ENCODE measurements at places on chromosomes 1 and 21.

DNA sequence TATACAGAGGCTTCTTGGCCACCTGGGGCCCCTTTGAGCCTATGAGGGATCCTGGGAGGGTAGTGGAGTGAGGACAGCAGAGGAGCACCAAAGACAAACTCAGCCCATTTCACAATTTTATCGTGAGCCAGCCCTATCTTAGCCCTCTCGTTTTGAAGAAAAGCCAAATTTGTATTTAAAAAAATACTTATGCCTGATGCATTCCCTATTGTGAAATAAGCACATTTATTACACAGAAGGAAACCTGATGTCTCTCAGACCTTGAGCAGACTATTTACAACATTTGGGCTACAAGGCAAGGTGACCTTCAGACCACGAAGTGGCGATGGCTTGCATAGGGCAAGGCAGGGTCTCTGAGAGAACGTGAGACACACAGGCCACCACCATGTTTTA lies 41.3 kb upstream of the H6PD start:
- no peak for DNase-seq

DNA sequence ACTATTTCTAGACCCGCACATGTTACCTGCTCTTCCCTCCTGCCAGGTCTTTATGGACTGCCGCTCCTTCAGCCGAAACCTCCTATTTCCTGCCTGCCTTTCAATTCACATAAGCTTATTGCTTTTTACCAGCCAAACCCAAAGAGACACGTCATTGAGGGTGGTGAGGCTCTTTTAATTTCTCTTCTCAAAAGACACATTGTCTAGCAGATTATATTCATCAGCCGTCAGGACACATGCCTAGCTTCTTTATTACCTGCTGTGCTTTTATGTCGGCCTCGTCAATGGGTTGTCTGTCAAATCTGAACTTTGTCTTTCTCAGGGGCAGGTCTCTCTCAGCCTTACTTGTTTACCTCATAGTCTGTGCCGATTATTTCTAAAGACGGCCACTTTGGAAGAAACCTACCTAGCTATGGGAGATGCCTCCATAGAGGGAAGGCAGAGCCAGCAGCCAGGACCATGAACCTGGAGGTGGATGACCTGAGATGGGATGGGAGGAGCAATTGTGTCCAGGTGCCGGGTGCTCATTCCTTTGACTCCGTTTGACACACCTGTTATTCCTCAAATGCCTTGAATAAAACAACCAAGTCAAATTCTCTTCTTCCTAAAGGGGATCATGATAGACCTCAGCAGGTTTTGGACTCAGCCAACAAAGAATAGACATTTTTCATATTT lies 42.0 kb downstream of the ZBTB18 start:
- DNase-seq: no peak

DNA sequence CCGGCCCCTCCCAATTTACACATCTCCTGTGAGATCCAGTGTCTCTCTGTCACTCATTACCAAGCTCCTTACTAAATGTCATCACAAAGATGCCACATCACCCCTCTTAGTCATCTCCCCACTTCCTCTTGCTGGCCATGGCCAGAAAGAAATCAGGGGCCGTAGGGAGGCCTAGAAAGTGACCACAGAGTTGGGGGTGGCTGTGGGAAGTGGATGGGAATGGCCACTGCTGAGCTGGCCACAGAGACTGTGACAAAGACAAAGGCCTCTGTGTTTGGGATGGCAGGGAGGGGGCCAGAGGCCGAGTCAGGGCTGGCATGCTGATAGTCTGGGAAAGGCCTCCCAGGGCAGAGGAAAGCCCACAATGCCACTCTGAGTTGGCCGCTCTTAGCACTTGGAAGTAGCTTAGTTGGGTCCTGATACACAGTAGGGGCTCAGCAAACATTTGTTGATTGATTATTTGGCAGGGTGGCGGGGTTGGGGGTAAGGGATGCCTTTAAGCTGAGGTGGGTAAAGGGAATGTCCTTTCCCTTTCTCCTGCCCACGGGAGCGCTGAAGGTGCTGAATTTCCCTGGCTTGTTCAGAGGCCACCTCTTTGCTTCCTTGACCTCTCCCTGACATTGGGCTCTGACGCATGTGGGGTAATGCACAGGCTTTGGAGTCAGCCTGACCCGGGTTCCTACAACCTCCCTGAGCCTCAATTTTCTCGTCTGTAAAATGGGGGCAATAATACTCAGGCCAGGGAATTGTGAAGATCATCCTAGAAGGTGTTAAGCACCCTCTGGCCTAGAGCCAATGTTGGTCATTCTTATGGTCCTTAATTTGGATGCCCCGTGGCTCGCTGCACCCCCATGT lies 13.2 kb downstream of the NAV1 start:
- DNase-seq: no peak

DNA sequence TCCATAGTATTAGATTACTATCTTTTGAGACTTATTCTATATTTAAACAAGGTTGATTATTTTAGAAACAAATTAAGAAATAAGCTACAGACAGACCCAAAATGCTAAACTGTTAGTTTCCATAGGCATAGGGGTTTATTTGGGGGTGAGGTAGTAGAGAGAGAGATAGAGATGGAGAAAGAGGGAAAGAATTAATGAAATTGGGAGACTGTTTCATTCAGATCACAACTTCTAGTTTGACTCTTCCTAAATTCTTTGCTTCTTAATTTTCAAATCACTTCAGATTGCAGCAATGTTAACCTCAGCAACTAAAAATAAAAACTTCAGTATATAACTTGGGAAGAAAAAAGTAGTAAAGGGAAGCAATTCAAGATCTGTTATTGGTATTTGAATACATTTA lies 3.4 kb downstream of the JUN start:
- no peak for DNase-seq

DNA sequence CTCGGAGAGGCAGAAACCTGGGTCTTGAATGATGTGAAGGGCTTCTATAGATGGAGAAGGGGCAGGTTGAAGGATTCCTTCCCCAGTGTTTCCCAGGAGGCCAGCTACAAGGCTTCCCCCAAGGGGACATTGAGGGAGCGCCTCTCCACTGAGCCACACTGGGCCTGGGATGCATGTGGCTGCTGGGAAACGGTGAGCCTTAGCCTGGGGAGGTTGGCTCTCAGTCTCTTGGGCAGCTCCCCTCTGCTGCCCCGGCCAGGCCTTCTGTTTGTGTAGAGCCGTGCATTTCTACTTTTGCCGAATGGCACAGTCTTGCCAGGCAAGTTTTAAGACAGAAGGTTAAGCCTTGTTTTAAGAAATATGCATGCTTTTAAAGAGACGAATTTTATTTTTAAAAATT lies 254.4 kb upstream of the POU3F1 start:
- DNase-seq: no peak

DNA sequence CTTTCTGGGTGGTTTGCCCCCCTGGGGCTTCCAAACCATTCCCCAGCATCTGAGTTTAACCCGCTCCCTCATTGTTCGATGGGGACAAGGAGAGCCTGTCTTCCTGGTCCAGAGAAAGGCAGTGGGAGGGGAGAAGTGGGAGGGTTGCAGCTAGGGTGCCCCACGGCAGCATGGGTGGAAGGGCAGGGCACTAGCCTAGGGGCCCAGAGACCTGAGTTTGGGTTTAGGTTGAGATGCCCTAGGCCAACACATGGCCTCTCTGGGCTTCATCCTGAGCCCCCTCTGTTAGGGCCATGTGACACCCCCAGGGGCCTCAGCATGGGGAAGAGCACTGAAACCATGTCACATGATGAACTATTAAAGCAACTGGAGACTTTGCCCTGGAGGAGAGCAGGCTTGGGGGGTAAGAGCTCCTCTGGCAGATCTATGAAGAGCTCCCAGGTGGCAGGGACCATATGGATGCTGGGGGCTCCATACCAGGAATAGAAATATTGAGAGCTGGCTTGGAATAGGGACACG lies 9.7 kb upstream of the RUNX3 start:
- no peak for DNase-seq

- DNase-seq: no peak
These were observed 275.5 kb downstream of the RGS7 start for GRCh38 chr1:241081473-241081872.

DNA sequence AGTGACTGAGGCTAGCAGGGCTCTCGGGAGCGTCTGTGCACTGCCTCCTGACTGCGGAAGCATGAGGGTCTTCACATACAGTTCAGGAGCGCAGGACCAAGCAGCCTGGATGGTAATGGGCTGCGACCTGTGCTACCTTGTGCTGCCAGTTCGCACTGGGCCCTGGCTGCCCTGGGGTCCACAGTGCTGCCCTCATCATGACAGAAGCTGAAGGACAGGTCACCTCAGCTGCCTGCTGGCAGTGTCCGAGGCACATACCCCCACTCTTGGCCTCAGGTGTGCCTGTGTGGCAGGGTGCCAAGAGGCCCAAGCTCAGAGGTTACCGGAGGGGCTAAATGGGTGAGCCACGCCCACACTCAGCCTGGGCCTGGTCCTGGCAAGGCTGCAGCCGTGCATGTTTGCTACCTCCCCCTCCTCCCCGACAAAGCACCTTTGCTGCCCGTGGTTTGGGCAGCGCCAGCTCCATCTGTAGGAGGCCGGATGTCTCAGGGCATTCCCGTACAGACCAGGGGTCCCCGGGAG lies 4.4 kb downstream of the JMJD4 start:
- no peak for DNase-seq

DNA sequence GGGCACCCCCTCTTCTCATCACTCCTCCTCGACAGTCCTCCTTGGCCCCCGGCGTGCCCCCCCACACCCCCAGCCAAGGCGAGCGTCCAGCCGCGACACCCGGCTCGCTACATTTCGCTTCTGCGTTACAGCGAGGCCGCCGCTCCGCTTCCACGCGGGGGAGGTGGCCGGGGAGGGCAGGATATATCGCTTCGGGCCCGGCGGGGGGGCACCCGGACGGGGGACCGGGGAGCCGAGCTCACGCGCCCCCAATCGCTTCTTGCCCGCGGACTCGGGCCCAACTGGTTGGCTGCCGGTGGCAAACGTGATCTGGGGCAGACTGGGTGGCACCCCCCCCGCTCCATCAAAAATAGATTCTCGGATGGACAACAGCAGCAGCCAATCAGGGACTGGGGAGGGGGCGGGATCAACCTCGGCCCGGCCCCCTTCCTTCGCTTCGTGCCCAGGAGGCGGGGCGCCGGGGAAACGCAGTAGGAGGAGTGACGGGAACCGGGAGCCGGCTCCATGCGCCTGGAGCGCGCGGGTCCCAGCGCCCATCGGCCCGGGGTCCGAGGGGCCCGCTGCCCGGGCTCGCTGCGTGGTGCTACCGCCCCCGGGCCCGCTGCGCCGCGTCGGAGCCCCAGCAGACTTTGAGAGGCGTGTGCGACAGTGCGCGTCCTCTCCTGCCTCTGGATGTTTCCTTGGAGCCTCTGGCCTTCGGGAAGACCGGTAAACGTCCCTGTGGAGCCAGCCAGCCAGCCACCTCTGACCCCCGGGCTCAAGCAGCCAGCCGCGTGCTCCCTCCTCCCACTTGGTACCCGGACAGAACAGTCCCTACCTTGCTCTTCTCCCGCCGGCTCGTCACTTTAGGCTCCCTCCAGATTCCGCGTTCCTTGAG lies at the start of gene SLC41A1:
TSS of gene SLC41A1 (minus strand) at position 321 of the 877 bp plus-strand sequence. CDS start 2,757 bp downstream, outside the sequence.
- peak; percentile 95 for DNase-seq

- DNase-seq: no peak
These were observed 192.4 kb upstream of the PTGFR start for GRCh38 chr1:78298349-78298748.

DNA sequence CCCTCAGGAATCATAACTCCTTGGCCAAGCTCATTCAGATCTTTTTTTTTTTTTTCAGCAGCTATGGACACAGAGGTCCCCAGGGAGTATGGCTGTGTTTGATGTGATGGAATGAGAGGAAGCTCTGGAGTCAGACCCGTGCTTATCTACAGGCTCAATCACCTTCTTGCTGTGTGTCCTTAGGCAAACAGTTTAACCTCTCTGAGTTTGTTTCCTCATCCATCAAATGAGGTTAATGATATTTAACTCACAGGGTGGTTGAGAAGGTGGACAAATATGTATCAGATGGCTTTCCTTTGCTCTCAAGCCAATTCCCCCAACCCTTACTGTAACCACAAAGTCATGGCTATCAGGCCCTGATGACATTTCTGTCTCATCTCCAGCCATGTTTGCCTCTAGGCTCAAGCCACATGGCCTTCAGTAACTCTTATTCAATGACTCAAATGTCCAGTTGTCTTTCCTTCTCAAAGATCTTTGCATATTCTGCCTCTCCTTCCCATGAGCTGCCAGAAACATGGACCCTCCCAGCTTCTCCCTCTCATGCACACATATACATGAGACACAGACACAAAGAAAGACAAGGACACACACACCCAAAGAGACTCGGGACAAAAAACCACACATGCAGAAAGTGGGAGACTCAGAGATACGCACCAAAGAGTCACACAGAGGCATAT lies 303.5 kb upstream of the KAZN start:
- DNase-seq: no peak

DNA sequence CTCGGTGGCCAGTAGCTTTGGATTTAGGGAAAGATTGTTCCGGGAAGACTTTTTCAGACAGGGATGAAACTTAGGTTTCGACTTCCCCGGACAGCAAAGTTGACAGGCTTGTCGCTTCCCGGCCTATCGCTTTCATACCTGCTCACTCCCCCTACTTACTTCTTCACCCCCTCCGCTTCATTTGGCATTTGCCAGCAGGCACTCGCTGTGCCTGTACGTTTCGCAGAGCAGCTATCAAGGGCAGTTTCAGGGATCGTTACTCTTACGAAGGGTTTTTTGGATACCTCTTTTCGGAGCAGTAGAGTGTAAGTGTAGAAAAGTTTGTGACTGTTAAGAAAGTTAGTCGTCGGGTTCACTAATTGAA lies 393 bp downstream of the BLZF1 start:
- DNase-seq: no peak

DNA sequence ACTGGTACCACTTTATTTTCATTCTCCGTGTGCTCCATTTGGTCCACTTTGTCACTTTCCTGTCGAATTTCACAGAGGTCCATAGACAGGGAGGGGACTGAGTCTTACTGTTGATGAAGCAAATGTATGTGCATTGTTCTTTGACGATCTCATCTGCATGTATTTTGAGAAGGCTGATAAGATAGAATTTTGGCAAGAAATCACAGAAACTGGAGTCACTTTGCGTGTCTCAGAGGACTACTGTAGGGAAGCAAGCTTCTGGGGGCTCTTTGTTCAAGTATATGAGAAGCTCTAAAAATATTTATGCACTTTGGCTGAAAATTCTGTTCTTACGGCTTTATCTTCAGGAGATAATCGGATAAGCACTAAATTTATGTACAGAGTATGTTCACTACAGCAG lies 78.1 kb downstream of the PCBP3 start:
- no peak for DNase-seq

- DNase-seq: no peak
These were observed 137.1 kb downstream of the PROX1 start for GRCh38 chr1:214124915-214125314.

- DNase-seq: no peak
These were observed 64.2 kb upstream of the ADAM30 start for GRCh38 chr1:119960501-119960900.

- DNase-seq: no peak
These were observed 153.0 kb downstream of the KCTD3 start for GRCh38 chr1:215720126-215720525.

DNA sequence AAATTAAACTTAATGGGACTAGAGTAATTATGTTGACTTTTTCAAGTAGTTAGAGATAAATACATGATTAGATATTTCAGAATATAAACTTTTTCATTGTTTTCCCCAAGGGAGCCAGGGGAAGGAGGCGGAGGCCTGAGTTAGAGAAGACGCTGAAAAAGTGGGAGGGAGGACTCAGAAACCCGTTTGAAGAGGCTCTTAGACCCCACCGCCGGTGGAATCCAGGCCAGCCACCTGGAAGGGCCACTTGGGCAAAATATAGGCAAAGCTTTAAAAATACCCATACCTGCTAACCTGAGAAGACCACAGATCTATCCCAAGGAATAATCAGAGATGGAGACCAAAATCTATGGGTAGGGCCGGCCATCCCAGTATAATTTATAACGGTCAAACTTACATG lies 242.6 kb downstream of the PTPRU start:
- no peak for DNase-seq

- DNase-seq: peak; percentile 43
These were observed 297.0 kb downstream of the GPATCH2 start for GRCh38 chr1:217333939-217334338.

- peak; percentile 74 for DNase-seq
These were observed 24.7 kb downstream of the ZYG11A start for GRCh38 chr1:52867087-52867863.
